Calu3 (cell line): ENCODE measurements at places on chromosomes 1 and 21. TPM values are rescaled to one million over a fixed set of nuclear protein-coding genes. Genes with fewer than 3 reads are reported as not detected.
A peak's percentile ranks its signal among the peaks of the same experiment; 100 is the strongest.

GRCh38 chr1:228262475-228262874 lies 54.6 kb downstream of the OBSCN start:
- DNase-seq = no peak

GRCh38 chr1:227883073-227883520 lies 64.6 kb downstream of the WNT9A start:
- no peak for DNase-seq

RXFP4 gene
- not detected in 2 replicates for total RNA-seq

GRCh38 chr1:233707153-233707879 lies 93.4 kb downstream of the KCNK1 start:
- DNase-seq = peak; percentile 80

SHE gene
- not detected in 2 replicates for total RNA-seq
